Fibroblast of lung (primary cell): ENCODE measurements at places on chromosomes 13 and 19. TPM values are rescaled to one million over a fixed set of nuclear protein-coding genes. Genes with fewer than 3 reads are reported as not detected.

DNA sequence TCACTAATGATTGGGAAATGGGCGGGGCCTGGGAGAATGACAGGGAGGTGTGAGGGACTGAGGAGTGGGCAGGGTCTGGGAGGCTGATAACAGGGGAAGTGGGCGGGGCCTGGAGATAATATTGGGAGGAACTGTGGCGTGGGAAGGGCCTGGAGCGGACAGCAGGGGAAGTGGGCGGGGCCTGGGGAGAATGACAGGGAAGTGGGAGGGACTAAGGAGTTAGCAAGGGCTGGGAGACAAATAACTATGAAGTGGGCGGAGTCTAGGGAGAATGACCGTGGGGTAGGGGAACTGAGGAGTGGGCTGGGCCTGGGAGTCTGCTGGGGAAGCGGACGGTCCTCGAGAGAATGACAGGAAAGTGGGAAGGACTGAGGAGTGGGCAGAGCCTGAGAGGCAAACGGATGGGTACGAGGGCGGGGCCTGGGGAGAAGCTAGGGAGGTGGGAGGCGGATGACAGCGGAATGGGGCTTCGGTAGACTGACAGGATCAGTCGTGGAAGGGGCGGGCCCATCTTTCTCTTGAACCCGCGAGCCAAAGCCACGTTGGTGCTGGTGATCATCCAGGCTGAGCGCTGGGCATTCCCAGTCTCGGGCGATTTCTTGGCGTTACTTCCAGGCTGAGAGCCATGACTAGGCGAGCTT lies 14.0 kb upstream of the TUBB4A start:
- peak; percentile 93 for DNase-seq

- DNase-seq, result no peak
Observed at GRCh38 chr13:103539265-103539664, 473.0 kb upstream of the SLC10A2 start.

Gene IGFL1
- total RNA-seq, result not detected in 2 replicates

- DNase-seq, result no peak
Observed at GRCh38 chr13:27926644-27927434, 7.0 kb downstream of the PDX1 start.

- no peak for DNase-seq
Observed at GRCh38 chr19:45653634-45654033, 14.4 kb upstream of the GIPR start.

DNA sequence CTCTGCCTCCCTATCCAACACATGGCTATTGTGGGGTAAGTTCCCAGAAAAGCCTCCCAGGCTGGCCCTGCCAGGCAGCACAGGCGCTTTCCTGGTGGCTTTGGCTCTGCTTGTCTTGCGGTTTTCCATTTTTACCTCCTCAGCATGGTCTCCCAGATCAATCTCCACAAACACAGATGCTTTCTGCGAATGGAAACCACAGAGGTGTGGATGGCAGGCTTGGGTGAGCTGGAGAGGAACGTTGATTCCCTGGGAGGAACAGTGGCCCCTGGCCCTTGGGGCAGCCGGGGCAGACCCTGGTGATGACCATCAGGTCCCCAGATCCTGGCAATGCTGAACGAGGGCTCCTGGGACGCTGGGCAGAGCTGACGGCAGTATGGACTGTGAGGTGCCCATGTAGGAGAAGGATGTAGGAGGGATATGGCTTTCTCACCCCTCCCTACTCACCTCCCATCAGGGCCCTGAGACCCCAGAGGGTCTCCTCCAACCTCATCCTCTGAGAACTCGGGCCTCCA lies 6.6 kb downstream of the C13orf46 start:
- no peak for DNase-seq

GRCh38 chr13:70662231-70662940 lies 554.1 kb upstream of the KLHL1 start:
- DNase-seq, result no peak

DNA sequence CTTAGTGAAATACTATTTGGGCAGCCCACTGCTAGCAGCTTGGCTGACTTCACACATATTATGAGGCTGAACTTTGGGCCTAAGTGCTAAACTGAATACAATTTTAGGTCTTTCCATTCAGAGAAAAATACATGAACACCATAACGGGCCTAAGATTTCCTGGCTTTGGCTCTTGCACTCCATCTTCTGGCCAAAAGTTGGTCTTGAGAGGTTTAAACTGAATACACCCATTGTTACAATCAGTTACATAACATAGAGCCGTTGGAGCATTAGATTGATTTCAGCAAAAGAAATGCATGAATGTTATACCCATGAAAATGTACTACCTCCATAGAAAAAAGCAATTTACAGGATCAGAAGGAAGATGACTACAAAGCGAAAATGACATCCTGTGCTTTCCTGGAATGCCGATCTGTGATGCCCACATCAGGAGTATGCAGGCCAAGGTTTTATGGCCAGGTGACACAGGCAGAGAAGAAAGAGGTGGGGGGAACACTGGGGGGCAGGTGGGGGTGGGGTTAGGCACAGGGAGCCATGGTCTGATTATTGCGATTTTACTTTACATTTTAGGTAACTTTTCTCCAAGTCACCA lies 11.1 kb upstream of the SHISA2 start:
- DNase-seq, result peak; percentile 78

DNA sequence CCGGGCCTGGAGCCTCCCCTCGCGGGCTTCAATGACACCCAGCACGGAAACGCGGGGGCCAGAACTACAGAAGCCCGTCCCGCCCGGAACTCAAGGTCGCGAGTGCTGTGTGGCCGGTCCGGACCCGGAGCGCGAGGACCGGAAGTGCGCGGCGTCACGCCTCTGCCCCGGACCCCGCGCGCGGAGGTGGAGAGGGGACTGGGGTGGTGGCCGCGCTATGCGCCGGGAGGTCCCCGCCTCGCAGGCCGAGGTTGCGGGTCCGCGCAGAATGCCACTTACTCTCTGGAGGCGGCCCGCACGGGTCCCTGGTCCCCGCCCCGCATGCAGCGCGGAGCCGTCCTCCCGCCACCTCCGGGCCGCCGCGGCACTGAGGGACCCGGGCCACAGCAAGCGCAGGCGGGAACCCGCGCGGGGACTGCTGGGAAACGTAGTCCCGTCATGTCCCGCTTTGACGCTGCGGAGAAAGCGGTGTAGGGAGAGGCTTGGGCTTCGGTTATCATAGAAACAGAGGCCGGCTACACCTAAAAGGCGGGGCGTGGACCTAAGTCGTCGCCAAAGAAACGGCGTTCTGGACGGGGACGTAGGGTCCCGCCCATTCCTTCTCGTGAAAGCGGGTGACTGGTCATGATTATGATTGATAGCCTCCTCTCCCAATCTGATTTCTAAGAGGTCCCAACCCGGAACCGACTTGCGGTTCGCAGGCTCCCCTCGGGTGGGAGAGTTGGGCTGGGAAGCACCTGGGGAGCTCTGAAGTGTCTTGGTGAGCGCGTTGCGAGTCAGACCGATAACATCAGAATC lies at the start of gene ZNF837:
Gene ZNF837 (minus strand): TSS at position 369 of the 798 bp plus-strand sequence. CDS start 11,698 bp downstream, outside the sequence.
- DNase-seq, result peak; percentile 100
